Left kidney (tissue), 8 donors: ENCODE measurements at places on chromosomes 13 and 19. TPM values are rescaled to one million over a fixed set of nuclear protein-coding genes. Genes with fewer than 3 reads are reported as not detected.
A peak's percentile ranks its signal among the peaks of the same experiment; 100 is the strongest.

- DNase-seq = no peak
Measured at GRCh38 chr13:74683411-74683810, 549.2 kb upstream of the KLF12 start.

Gene ZNF91
- polyA plus RNA-seq = 77.5 TPM

DNA sequence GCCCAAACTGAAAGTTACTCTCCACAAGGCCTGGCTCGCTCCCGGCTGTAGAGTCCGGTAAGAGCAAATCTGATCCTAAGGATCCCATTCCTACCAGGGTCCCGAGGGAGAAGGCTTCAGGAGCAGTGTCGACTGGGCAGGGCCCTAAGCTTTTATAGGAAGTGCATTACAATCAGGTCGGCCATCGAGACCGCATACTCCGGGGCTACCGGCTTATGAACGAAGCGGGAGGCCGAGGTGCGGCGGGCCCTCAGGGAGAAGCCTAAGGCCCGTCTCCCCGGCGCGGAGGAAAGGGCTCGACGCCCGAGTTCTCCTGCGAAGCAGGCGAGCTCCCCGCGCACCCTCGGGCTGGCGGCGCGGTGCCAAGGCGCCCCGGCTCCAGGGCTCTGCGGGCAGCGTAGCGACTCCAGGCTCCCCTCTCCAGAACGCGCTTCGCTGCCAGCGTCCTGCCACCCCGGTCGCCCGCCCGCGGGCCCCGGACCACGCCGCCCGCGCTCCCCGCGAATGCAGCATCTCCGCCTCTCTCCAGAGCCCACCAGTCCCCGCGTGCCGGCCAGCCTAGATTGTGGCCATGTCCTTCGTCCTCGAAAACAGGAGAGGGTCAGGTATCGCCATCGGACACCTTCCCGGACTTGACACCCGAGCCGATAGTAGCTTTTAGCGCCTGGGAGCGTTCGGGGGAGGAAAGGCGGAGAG lies 1.4 kb downstream of the EFNB2 start:
- no peak for DNase-seq

DNA sequence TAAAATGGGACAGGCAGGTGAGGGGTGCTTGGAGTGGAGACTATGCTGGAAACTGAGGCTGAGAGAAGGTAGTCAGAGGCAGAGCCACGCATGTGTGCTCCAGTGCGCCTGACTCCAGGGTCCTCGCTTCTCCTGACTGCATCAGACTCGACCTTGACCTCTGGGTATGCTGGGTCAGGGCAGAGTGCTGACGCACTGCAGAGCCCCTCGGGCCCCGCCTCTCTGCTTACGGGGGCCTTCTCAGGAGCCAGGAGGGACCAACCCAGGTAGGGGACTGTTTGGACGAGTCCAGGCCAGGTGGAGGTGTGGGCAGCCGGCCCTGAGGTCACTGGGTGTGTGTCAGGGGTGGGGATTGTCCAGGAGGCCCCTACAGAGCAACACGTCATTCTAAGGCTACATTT lies 22.9 kb upstream of the SLC7A10 start:
- DNase-seq = no peak

Gene CGB5
- not detected for polyA plus RNA-seq

DNA sequence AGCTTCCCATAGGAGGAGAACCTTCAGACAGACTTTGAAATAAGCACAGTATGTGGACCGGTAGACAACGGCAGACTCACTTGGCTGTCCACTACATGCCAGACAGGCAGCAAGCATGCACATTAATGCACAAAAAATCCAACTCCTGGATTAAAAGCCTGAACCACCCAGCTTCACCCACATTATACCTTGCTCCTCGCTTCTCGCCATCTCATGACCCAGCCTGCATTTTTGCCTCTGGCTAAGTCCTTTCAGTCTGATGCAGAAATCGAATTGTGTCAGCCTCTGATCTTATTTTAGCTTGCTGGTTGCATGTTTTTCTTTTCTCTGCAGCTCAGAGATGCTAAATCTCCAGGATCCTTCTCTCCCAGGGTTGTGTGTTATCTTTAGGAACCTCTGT lies 358.7 kb downstream of the RFC3 start:
- no peak for DNase-seq

- DNase-seq = no peak
Measured at GRCh38 chr19:15897738-15898276, at the start of gene CYP4F2. CYP4F2 (minus strand) TSS chr19:15898074; CDS start chr19:15897611, 463 bp downstream.

Gene NBEA
- 19.8 TPM for polyA plus RNA-seq

DNA sequence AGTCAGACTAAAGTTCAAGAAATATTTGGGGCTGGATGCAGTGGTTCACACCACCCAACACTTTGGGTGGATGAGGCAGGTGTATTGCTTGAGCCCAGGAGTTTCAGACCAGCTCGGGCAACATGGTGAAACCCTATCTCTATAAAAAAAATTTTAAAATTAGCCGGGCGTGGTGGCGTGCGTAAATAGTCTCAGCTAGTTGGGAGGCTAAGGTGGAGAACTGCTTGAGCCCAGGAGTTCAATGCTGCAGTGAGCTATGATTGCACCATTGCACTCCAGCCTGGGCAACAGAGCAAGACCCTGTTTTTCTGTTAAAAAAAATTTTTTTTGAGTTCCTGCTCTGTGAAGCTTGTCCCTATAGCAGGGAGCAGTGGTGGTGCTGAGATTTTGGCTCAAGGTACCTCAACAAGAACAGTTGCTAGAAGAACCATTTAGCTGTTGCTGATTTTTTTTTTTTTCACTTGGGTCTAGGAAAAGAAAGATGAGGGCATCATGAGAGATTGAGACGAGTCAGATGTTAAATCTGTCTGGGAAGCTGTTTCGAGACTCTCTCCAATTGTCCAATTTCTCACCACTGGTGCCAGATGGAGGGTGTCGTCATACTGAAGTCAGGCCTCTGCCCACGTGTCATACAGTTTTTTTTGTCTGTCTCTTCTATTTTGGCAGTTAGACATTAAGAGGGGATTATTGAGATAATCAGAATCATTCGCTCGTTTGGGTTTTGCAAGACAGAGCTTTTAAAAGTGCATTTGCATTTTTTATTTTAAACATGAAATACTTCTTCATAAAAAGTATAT lies 3.7 kb downstream of the SLC25A42 start:
- no peak for DNase-seq

DNA sequence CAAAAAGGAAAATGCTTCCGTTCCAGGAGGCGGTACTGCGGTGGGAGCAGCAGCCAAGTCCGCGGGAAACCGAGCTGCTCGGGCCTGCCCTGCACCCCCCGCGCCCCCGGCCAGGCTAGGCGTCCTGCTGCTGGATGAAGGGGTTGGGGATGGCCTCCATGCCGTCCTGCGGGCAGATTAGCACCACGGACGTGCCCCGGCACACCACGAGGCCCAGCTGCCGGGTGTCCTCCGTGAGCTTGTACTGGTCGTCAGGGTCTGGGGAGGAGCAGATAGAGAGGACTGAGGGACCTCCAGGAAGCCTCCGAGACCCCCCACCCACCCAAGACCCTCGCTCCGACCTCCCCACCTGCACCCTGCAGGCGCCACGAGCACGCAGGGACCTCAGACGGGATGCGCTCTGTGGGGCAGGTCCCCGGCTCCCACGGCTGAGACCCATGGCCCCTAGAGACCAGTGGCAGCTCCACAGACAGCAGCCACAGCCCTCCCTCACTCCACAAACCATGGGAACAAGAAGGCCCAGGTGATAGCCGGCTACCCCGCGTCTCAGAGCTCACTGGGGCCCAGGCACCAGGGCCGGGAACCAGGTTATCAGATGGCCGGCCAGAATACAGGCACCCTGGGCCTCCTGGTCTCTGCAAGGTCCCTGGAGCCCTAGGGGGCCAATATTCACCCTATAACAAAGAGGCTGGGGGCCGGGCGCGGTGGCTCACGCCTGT lies 6.7 kb downstream of the LSM7 start:
- no peak for DNase-seq

GRCh38 chr13:52984881-52985363 lies 43.7 kb upstream of the OLFM4 start:
- no peak for DNase-seq

GRCh38 chr13:94412870-94413597 lies 66.4 kb downstream of the DCT start:
- no peak for DNase-seq

- no peak for DNase-seq
Measured at GRCh38 chr19:3114811-3115210, 20.6 kb downstream of the GNA11 start.

DNA sequence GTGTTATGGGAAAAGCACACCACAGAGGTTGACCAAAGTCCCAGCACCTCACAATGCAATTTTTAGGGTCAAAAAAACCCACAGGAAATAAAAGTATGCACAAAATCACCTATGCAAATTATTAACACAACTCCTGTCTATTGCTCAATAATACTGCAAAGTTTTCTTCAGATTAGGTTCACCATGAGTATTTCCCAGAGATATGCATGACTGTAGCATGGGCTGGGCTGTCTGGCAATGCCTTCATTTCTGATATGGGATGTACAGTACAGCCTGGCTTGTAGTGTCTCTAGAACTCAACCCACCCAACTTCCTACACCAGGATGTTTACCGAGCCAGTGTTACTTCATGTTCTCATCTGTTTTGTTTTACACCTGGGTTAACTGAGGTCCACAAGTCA lies 698.7 kb upstream of the ARGLU1 start:
- no peak for DNase-seq

Gene RASIP1
- 11.9 TPM for polyA plus RNA-seq

- no peak for DNase-seq
Measured at GRCh38 chr13:52673465-52673864, 20.8 kb downstream of the SUGT1 start.

DNA sequence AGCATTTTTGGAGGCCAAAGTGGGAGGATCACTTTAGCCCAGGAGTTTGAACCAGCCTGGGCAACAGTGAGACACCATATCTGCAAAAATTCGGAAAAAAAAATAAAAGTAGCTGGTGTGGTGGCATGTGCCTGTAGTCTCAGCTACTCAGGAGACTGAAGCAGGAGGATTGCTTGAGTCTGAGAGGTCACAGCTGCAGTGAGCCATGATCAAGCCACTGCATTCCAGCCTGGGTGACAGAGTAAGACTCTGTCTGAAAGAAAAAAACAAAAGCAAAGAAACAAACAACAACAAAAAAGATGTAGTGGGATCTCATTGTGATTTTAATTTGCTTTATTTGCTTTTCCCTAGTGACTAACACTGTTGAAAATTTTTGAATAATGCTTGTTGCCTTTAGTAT lies 394.7 kb upstream of the KLHL1 start:
- no peak for DNase-seq

Gene TMEM221
- polyA plus RNA-seq = 2.9 TPM

DNA sequence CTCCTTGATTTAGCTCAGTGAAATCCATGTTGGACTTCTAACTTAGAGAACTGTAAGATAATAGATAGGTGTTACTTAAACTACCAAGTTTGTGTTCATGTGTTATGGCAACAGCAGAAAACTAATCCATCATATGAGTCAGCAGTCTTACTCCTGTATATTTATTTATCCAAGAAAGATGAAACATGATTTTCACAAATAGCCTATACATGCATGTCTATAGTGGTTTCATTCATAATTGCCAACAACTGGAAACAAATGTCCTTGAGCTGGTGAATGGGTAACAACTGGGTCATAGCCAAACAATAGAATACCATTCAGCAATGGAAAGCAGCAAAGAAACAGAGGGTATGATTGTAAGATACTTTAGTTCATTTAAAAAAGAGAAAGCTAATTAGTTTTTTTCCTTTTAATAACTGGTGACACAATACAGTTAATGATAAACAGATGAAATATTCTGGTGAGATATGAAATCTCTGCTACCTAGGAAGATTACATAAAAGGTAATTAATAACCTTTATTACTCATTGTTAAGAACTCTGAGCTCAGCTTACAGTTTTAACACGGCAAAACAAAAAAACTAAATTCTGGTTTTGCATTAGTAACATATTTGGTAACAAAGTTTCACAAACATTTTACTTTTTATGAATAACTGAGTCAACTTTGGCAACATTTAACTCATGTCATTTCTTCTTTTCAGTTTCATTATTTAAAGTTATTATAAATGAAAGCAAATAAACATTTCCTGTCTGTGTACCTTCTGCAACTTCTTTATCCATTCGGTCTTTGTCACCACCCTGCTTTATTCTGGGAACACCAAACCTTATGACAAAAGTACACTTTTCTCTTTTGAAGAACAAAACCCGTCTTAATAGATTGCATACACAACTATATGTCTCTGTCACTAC lies 181.3 kb downstream of the LIG4 start:
- no peak for DNase-seq

GRCh38 chr19:10379880-10380312 lies 476 bp downstream of the TYK2 start:
- DNase-seq = peak; percentile 3

GRCh38 chr13:42039946-42040729 lies 8.3 kb upstream of the DGKH start:
- peak; percentile 88 for DNase-seq

DNA sequence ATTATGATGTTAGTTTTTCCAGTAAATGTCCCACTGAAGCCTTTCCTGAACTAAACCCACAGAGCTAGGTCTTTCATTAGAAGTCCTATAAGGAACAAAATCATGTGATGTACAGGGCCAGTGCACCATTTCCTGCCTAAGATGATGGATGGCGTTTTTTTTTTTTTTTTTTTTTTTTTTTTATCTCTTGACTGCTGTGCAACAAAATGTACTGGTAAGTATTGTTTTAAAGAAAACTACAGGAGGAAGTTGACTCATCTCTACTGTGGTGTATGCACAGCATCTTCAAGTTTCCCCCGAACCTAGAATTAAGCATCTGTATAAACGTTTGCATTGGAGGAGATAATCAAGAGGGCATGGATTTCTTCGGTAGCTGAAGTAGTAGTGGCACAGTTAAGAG lies 197.5 kb downstream of the NBEA start:
- no peak for DNase-seq

DNA sequence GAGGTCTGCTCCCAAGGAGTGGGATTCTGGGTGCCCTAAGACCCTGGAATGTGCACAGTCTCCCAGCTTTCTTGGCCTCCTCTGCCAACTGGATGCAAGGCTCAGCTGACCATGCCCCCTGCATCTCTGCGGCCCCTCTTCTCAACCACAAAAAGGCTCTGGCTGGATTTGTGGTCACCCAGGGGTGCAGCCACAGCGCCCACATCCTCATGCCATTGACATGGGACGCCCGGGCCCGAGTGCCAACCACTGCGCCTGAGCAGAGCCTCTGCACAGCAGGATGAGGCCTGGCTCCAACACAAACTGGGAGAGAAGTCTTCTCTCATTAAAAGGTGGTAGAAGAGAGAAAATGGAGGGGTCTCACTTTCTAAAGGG lies 103.5 kb downstream of the FOXO1 start:
- DNase-seq = no peak

Gene CALR3
- not detected for polyA plus RNA-seq

GRCh38 chr13:20125129-20125782 lies 35.6 kb downstream of the GJA3 start:
- no peak for DNase-seq

GRCh38 chr19:56222901-56223300 lies 20.8 kb downstream of the ZSCAN5C start:
- no peak for DNase-seq

- DNase-seq = peak; percentile 24
Measured at GRCh38 chr19:50580970-50581634, 12.9 kb upstream of the LRRC4B start.

GRCh38 chr19:4909156-4909896 lies at the start of gene UHRF1:
UHRF1 (plus strand) TSS chr19:4909501; CDS start chr19:4910886, 1,385 bp downstream.
- DNase-seq = no peak

- DNase-seq = peak; percentile 94
Measured at GRCh38 chr13:93226623-93227279, at the start of gene GPC6. GPC6 (plus strand) TSS chr13:93226807.

- DNase-seq = no peak
Measured at GRCh38 chr13:51999510-51999911, 11.7 kb downstream of the ATP7B start.

Gene PTGIR
- polyA plus RNA-seq = 1.7 TPM

- DNase-seq = no peak
Measured at GRCh38 chr19:32268381-32268780, 77.0 kb upstream of the ZNF507 start.

Gene CELF5
- polyA plus RNA-seq = 0.96 TPM
